ENCODE measurements at places on chromosomes 12 and 14. TPM values are rescaled to one million over a fixed set of nuclear protein-coding genes. Genes with fewer than 3 reads are reported as not detected.
A peak's percentile ranks its signal among the peaks of the same experiment; 100 is the strongest.

The C12orf76 gene
- 12.9 TPM for polyA plus RNA-seq

The SLCO1B1 gene
- not detected for polyA plus RNA-seq

DNA sequence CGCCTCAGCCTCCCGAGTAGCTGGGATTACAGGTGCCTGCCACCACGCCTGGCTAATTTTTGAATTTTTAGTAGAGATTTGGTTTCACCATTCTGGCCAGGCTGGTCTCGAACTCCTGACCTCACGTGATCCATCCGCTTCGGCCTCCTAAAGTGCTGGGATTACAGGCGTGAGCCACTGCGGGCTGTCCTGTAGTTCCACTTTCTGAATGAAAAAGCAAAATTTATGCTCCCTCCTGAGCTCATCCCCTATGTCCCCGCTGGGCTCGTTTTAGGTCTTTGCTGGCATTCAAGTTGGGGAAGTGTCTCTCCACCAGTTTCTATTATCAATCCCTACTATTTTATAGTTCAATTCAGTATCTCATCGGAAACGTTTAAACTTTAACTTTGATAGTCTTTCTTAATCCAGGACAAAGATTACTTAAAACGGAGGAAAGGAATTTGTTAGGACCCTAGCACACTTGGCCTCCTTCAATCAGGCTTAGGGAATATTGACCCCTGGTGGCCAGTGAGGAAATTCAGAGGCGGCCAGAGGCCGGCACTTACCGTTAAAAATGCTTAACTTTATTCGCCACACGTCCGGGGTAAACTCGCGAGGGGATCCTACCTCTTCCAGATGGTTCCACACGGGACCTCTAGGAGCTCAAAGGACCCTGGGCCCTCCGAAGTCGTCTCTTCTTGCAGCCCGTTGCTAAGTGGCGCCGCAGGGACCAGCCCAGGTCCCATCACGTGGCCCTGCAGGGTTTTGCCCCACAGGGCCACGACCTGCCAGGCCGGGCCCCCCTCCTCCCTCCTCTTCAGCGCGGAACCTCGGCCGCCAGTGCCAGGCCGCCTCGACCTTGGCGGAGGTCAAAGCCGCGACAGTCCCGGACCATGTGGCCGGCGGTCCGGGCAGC, 11.4 kb upstream of the DNAL1 start:
- peak; percentile 71 for DNase-seq
- H3K36me3 ChIP-seq = no peaks in the 10 kb centered on the region
- H3K27ac ChIP-seq = no peak overlapping the region
- no peaks in the 10 kb centered on the region for H3K27me3 ChIP-seq

The FAM90A1 gene
- polyA plus RNA-seq = 0.13 TPM

- no peak overlapping the region for H3K4me3 ChIP-seq
- no peaks in the 10 kb centered on the region for H3K27me3 ChIP-seq
- no peak for DNase-seq
- no peaks in the 10 kb centered on the region for H3K36me3 ChIP-seq
- no peaks in the 10 kb centered on the region for H3K4me1 ChIP-seq
Measured at GRCh38 chr14:83342590-83342989, 1808.9 kb upstream of the SEL1L start.

GRCh38 chr12:4221258-4221620, 52.3 kb upstream of the CCND2 start:
- no peak overlapping the region for H3K4me3 ChIP-seq
- DNase-seq = peak; percentile 26
- no peaks in the 10 kb centered on the region for H3K27me3 ChIP-seq
- no peaks in the 10 kb centered on the region for H3K36me3 ChIP-seq

The CLEC9A gene
- not detected for polyA plus RNA-seq

The SLC4A8 gene
- polyA plus RNA-seq = 4.7 TPM

The TPI1 gene
- polyA plus RNA-seq = 2,057 TPM

All from endothelial cell of umbilical vein (primary cell).